A549 (cell line): ENCODE measurements at places on chromosomes 16 and 17. TPM values are rescaled to one million over a fixed set of nuclear protein-coding genes. Genes with fewer than 3 reads are reported as not detected.

The KRTAP16-1 gene
- not detected in 3 replicates for polyA plus RNA-seq

The PEMT gene
- 40.1 to 47.5 TPM (median 43.0 TPM) in 3 replicates for polyA plus RNA-seq

The EXOC3L1 gene
- polyA plus RNA-seq = not detected in 3 replicates

The CDH13 gene
- not detected in 3 replicates for polyA plus RNA-seq

The PDE6G gene
- 0.90 to 2.0 TPM (median 1.2 TPM) in 3 replicates for polyA plus RNA-seq

The FBXO47 gene
- polyA plus RNA-seq = 0.04 TPM in 1 of 3 replicates, not detected in the others

The NCOR1 gene
- polyA plus RNA-seq = 60.8 to 65.5 TPM (median 65.5 TPM) in 3 replicates

The PIP4K2B gene
- 53.7 to 56.7 TPM (median 55.3 TPM) in 3 replicates for polyA plus RNA-seq

DNA sequence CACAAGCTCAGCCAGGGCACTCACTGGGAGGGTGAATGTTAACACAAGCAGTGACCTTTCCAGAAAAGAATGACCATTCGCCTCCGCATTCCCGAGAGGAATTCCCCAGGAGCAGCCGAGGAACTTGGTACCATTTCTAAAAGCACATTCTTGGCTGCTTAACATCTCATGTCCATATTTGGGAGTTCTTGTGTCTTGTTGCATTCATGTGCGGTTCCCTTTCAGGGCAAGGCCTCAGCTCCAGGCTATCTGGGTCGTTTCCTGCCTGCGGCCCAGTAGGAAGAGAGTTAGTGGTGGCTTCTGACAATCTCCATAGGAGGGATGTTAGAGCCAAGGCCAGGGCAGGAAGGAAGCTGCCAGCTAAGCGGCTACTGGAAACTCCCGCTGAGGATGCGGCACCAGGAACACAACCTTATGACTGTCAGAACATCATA is 27.8 kb upstream of the MEAK7 start:
- peak; percentile 62 for DNase-seq

DNA sequence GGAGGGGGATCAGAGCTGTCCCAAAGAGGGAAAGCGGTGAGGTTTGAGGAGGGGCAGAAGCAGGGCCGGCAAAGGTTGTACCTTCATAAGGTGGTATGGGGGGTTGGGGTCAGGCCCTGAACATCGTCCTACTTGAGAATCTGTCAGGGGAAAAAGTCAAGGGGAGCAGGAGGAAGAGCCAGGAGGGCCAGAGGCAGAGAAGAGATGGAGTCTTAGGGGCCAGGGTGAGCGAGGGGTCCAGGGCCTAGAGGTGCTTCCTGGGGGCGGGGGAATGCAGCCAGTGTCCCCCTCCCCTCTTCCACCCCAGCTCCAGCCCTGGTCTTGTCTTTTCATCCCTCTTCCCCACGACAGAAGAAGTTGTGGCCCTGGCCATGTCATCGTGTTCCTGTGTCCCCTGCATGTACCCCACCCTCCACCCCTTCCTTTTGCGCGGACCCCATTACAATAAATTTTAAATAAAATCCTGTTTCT is 1.3 kb upstream of the PRRT2 start:
- DNase-seq = no peak

DNA sequence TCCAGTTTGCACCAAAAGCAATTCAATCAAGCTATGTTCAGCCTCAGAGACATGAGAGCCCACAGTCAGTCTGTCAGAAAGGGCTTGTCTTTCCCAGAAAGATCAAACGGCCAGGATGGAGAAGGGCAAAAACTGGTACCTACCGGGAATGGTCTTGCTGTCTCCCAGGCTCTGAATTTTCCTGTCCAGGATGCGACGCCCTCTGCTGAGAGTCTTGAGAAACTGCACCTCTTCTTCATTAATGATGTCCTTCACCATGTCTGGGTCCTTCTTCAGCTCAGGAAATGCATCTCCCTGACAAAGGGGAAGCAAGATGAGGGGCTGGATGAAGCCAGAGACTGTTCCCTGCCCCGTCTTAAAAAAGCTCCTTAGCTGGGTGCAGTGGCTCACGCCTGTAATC is 15.8 kb upstream of the EXOSC6 start:
- DNase-seq = peak; percentile 67

DNA sequence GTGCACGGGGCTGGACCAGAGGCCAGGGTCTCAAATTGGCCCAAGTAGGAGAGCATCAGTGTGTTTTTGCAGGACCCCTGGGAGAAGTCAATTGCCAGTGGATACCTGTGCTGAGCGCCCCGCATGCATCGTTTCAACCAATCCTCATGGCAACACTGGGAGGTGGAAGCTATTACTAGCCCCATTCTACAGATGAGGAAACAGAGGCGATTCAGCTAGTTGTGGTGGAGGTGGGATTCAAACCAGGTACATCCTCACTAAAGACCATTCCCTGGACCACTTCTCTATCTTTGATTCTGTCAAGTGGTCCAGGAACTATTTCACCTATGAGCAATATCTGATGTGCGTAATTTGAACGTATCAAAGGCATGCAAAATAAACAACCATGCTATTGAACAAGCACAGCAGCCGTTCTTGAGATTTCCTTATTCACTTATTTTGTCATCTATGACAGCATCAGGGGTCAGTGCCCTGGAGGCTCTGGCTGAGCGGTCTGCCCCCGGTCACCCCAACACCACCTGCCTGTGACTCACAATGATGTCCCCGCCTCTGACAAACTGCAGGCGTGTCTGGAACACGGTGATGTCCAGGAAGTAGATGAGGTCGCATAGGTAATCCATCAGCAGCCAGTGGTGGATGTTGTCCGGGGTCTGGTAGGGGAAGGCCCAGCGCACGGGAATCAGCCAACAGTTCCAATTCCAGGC is 54.0 kb downstream of the CNGB1 start:
- DNase-seq = no peak

DNA sequence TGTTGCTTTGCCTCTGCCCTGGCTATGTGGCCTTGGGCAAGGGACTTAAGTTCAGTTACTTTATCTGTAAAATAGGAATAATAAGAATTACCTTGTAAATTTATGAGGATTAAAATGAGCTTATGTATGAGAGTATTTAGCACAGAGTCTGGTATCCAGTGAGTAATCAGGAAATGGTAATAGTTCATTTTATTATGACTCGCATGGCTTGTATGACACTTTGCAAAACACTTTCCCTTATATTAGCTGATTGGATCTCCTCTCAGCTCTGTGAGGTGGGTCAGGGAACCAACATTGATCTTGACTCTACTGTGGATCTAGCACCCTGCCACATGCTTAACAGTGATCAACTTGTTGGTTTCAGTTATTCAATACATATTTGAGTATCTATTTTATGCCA is 8.3 kb upstream of the CDH3 start:
- no peak for DNase-seq

- no peak for DNase-seq
These were observed 339.2 kb upstream of the TNRC6C start for GRCh38 chr17:77619326-77619725.

DNA sequence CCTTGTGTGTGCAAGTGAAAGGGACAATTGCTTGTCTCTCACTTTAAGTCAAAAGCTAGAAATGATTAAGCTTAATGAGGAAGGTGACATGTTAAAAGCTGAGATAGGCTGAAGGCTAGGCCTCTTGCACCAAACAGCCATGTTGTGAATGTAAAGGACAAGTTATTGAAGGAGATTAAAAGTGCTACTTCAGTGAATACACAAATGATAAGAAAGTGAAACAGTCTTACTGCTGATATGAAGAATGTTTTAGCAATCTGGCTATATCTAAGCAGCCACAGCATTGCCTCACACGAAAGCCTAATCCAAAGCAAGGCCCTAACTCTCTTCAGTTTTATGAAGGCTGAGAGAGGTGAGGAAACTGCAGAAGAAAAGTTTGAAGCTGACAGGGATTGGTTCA is 71.0 kb downstream of the CDRT15 start:
- no peak for DNase-seq

- DNase-seq = no peak
These were observed 44.7 kb downstream of the CNOT1 start for GRCh38 chr16:58584831-58585505.

DNA sequence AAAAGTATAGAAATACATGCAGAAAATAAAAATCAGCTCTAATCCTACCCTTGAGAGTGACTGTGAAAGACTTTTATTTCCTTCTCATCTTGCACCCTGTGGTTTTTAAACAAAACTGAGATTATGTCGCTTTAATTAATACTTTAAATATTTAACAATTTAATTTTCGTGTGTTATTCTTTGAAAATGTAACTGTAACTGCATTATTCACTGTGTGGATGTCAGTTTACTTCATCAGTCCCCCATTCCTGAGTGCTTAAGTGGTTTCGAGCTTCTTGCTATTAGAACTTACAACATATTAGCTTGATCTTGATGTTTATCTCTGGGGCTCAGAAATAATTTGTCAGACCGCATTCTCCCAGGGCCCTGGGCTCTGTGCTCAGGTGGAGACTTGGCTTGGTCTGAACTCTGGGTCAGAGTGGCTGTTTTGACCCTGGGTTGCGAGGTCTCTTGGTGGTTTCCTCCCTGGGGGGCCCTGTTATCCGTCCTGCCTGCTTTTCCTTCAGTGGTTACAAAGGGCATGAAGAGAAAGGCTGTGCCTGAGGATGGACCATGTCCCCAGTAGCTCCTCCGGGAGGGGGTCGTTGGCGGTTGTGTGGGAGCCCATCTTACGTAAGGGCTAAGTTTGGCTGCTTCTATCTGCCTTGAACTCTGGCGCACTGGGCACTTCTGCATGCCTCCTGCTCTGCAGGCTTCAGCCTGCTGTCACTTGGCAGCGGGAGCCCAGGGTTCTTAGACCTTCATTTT is 25.7 kb downstream of the AKAP1 start:
- no peak for DNase-seq

- no peak for DNase-seq
These were observed 48.6 kb upstream of the MNT start for GRCh38 chr17:2449486-2449885.

- no peak for DNase-seq
These were observed 53.0 kb downstream of the VAC14 start for GRCh38 chr16:70747703-70748631.

DNA sequence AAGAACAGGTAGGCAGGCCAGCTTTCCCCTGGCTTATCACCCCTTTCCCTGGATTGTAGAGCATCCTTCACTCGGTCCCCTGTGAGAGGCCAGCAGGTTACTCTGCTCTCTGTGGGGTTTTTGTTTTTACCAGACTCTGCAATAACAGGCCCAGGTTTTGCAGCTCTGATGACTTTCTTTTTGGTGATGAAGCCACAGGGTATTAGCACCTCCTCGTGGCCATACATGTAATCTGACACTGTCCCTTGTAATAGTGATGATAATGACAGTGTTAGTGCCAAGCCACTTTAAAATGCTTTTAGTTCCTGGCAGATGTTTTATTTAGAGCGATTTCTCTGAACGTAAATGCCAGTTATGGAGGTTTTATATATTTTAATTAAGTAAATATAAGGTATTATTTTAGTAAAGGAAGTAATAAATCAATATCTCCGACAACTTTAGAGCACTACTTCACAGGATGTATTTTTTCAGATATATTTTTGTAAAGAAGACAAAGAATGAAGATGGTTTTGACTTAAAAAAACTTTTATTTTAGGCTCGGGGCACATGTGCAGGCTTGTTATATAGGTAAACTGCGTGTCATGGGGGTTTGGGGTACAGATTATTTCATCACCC is 38.0 kb upstream of the CPHXL start:
- DNase-seq = peak; percentile 72

DNA sequence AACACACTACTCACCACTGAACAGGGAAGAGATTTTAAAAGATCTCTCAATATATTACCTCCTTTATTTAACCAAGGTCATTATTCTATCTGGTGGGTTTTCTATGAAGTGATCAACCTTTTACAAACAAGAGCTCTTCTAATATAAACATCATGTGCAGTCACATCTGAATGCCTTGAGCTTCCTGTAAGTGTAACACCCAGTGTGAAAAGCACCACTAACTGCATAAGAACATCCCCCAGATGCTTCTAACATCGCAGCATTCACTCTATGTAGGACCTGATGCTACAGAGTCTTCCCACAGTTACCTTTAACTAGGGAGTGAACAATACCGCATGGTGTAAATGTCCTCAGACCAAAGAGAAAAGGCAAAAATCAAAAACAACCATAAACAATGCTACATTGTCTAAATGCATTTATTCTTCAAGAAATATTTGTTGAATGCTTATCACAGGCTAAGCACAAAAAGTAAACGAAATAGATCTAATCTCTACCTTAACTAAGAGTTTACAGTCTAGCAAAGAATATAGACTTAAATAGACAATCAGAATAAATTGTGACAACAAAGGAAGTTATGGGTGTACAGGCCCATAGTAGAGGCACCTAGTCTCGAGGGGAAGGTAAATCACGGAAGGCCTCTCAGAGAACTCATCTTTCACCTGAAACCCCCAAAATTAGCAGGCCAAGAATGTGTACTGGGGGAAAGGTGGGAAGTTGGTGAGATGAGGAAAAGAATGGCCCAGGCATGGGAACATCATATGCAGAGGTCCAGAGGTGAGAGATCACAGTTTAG is 16.2 kb downstream of the SKAP1 start:
- DNase-seq = no peak

- DNase-seq = no peak
These were observed 8.9 kb downstream of the GNGT2 start for GRCh38 chr17:49201481-49201927.

GRCh38 chr16:17026600-17027242 is 444.0 kb downstream of the XYLT1 start:
- no peak for DNase-seq

DNA sequence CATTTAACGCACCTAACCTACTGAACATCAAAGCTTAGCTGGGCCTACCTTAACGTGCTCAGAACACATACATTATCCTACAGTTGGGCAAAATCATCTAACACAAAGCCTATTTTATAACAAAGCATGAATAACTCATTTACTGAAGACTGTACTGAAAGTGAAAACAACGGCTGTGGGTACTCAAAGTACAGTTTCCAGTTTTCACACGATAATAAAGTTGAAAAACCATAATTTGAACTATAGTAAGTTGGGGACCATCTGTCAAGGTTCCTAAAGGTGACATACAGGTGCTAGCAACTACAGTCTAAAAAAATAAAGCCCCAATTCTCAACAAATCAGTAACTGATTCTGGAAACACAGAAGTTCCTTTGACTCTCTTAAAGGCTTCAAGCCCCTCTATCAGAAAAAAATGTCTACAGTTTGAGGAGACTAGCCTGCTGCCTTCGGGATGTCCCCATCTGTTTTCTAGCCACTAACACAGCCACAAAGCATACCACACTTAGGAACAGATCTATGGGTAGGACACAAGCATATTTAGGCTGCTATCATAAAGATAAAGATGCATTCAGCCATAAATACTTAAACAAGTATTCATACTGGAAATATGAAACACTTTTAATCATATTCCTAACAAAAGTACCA is 71.3 kb downstream of the KANSL1 start:
- no peak for DNase-seq

GRCh38 chr16:70433458-70434103 is 5.3 kb downstream of the ST3GAL2 start:
- no peak for DNase-seq

DNA sequence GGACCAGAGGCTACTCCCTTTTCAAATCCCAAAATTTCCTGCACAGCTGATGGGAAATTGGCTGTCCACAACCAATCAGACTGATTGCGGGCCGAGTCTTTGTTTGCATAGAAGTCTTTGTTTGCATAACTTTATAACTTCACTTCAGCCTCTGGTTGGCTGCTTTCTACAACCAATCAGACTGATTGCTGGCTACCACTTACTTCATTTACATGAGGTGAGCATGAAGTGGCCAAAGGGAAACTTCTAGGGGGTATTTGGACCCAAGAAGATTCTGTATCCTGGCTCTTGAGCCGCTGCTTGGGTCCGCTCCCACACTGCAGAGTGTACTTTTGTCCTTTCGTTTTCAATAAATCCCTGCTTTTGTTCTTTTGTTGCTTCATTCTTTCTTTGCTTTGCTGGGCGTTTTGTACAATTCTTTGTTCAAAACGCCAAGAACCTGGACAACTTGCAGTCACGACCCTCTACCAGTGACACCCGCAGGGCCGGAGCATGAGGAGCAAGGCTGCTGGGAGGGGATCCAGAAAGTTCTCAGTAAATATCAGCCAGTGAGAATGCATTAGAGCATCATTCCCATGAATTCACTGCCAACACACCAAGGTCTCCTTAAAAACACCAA is 67.5 kb downstream of the IQCK start:
- DNase-seq = no peak
